ENCODE measurements at places on chromosomes 5 and 9.

GRCh38 chr9:113573046-113573958, 109.8 kb downstream of the RGS3 start:
- DNase-seq = peak; percentile 37

GRCh38 chr9:117153021-117153420, 261.8 kb downstream of the ASTN2 start:
- DNase-seq = no peak

GRCh38 chr9:133253268-133253667, 21.7 kb downstream of the ABO start:
- DNase-seq = no peak

- no peak for DNase-seq
Measured at GRCh38 chr5:33231935-33232334, 208.8 kb upstream of the TARS1 start.

DNA sequence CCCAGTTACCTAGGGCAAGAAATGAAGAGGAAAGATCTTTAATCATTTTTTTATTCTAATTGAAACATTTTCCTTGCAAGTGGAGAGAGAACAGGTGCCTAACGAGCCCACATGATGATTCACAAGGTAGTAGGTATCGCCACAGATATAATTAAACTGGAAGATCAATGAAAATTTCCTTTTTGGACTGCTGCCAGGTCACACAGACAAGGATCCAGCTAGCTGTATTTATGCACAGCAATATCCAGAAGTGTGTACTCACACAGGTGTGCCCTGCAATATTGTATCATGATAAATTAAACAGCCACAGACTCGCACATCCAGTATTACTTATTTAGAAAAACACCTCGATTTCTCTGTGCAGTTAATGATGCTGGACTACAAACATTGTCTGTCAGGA, 294.0 kb upstream of the SMARCA2 start:
- DNase-seq = no peak

DNA sequence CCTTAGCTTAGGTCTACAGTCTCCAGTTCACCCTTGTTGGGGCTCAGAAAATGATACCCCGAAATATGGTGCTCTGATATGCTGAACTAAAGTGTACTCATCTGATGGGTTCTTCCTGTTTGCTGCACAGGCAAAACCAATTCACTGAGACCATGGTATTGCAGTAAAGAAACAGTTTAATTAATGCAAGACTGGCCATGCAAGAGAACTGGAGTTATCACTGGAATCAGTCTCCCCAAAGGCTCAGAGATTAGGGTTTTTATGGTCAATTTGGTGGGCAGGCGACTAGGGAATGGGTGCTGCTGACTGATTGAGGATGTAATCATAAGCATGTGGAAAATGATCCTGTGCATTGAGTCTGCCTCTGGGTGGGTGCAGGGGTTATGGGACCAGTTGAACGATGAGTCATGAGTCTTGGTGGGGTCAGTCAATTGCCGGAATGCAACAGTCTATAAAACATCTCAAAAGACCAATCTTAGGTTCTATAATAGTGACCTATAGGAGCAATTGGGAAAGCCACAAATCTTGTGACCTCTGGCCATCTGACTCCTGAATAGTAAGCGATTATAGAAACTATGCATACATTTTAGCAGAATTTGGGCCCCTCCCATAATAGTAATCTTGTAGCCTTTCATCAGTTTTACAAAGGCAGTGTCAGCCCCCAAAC, 113.0 kb upstream of the ANKRD55 start:
- no peak for DNase-seq
